AG04450 (cell line): ENCODE measurements at places on chromosomes 12 and 14.

DNA sequence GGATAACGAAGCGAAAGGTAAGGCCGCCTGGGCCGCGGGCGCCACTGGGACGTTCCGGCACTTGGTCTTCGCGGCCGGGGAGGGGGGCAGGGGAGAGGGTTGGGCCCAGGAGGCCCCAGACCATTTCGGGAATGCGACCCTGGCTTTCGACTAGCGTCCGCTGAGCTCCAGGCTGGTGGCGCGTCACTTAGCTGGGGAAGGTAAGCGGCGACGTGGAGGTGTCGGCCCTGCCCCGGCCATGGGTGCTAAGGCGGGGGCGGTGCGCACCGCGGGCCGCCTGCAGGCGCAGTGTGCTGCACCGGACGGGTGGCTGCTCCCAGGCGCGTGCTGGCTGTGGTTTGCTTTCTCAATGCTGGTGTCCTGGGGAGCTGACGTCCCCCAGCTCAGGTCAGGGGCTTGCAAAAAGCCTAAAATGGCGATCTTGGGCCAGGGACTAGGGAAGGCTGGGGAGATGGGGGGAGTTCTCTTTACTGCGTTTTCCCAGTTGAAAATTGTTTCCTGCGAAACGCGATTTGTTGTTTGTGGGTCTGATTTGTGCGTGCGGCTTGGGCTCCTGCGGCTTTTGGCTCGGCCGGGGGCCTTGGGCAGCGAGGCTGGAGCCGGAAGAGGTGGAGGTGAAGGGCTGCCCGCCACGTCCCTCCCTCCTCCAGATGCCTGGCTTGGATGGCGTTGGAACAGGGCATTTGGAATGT lies 1.2 kb downstream of the HOXC10 start:
- no peak for DNase-seq

- DNase-seq, result no peak
Observed at GRCh38 chr14:34212172-34212929, 249.7 kb downstream of the SPTSSA start.

- no peak for DNase-seq
Observed at GRCh38 chr14:72736786-72737559, 156.9 kb downstream of the DPF3 start.

DNA sequence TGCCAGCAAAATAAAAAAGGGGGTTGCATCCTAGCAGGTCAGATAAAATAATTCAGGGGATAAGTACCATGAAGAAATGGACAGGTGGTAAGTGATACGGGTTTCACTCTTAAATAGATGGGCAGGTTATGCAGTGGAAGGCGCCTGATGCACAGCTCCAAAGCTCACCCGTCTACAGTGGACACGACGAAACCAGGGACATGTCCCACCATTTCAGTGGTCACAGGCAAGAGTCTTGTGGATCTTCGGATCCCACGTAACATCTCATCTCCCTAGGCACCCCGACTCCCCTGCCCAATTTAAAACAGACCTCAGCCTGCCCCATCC lies 60.5 kb downstream of the DDX51 start:
- DNase-seq, result no peak

DNA sequence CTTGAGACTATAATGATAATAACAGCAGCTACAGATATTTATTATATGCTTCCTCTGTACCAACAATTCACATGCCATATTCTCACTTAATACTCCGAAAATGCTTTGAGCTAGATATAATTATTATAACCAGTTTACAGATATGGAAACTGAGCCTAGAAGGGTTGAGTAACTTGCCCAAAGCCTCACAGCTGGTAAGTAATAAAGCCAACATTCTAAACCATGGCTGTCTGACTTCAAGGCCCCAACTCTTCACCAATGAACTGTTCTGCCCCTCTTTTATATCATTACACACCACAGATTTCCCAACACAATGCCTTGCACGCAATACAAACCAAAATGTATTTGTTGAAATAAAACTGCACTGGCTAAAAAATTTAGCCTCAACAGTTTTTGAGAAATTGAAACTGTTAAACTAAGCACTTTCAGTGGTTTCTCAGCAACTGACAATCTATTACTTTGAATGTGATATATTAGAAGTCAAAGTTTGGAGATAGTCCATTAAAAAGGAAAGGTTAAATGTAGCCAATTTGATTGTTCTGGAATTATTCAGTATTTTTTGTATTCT lies 222.5 kb upstream of the ARHGAP5 start:
- DNase-seq, result no peak

DNA sequence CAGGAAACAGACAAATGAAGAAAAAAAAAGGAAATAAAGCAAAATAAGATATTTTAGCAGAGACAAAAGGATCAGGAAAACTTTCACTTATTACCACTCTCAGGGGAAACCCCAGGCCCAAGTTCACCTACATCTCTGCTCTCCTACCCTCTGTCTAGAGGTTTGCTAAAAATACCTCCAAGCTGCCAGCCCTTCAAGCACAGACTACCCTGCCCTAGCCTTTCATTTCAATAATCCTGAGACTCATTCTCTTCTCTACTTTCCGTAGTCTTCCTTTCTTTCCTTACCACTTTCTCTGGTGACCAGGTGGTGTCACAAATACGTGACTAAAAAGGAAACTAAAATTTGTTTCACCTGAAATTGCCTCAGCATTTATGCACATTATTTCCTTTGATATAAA lies 33.8 kb downstream of the RPAP3 start:
- no peak for DNase-seq

- DNase-seq, result no peak
Observed at GRCh38 chr12:52675301-52675701, 4.9 kb downstream of the KRT1 start.
